Activated T-helper 1 cell treated with anti-CD3 and anti-CD28 coated beads, Interleukin-2, amount 50 U/mL, for 16 hours (primary cell): ENCODE measurements at places on chromosomes 2 and 18.

DNA sequence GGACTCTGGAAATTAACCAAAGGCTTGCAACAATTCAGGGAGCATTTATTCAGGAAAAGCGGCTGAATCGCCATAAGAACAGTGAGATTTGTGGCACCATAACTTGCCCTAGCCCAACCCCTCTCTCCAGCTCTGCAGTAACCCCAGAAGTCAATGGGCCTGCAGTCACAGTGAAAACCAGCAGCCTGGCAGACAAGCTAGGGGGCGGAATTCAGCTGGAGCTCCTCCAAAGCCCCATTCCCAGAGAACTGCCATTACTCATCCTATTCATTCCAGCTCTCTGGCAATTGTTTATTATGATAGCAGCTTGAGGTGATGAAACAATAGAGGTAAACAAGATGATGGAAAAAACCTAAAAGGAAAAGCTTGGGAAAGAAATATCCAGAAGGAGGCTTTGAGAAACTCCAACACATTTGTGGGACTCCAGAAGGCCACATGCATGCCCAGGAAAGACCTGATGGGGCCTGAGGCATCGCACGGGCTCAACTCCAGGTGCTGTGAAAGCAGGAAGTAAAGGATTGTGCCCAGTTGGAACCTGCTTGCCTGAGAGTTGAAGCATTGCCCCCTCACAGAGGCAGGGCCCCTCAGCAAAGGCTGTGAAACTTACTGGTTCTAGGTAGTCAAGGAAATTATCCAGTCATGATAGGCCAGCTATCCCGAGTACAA is 126.7 kb downstream of the TWIST2 start:
- no peak for DNase-seq

GRCh38 chr2:54085069-54085468 is 30.3 kb upstream of the ACYP2 start:
- DNase-seq, result no peak

DNA sequence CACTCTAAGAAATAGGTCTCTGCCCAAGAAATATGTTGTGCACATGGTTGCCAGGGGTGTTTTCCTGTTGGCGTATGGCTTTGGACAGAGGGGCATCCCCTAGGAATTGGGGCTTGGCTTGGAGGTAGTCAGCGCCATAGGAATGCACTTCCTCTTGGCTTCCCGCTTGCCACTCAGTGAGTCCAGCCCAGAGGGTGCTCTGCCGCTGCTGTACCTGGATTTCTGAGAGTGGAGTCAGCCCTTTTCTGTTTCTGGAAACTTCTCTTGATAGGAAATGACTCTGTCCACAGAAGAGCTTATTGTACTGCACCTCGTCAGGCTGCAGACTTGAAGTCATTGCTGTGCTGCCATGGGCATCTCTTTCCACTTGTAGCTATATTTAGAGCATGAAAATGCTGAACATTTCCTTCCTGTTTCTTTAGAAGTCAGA is 116.7 kb upstream of the MGAT5 start:
- no peak for DNase-seq

GRCh38 chr2:191631754-191632153 is 46.2 kb upstream of the NABP1 start:
- no peak for DNase-seq
